ENCODE measurements at places on chromosomes 11 and 22.
A peak's percentile ranks its signal among the peaks of the same experiment; 100 is the strongest.

GRCh38 chr22:22745225-22746060, 101.0 kb downstream of the GGTLC2 start:
- DNase-seq = peak; percentile 40

GRCh38 chr11:64716473-64717267, 6.3 kb downstream of the NRXN2 start:
- no peak for DNase-seq

DNA sequence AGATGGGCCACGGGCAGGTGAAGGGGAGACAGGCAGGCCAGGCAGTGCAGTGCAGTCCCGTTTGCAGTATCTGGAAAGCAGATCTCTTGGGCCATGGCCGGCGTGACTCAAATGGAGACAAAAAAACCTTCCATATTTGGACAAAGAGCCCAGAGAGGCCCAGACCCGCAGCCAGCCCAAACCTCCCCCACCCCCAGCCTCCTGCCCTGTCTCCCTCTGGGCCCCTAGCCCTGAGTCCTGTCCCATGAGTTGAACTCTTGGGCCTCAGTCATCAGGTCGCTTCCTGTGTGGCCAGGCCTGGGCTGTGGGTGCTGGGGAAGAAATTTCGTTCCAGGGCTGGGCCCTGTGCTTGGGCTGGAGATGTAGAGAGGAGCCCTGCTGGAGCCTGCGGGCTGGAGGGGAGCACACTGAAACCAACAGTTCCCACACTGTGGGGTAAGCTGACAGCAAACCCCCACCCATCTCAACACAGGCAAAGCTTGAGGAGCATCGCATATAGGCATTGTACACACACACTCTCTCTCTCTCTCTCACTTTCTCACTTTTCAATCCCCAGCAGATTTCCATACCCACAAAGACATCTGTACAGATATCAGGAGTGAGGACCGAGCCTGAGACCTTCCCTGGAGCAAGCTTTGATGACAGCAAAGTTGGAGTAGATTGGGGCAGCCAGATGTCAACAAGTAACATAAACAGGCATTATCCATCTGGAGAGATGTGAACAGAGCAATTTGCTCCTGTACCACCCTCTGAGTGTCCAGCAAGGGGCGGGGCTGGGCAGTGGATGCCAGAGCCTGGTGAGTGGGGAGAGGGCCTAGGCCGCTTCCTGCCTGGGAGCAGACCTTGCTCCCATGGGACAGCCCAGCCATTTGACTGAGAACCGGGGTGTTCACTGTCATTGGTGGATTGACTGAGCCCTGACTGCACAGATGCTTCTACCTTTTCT, 17.2 kb downstream of the ARHGEF17 start:
- DNase-seq = no peak

GRCh38 chr22:19226428-19226827, 47.9 kb upstream of the SLC25A1 start:
- no peak for DNase-seq

DNA sequence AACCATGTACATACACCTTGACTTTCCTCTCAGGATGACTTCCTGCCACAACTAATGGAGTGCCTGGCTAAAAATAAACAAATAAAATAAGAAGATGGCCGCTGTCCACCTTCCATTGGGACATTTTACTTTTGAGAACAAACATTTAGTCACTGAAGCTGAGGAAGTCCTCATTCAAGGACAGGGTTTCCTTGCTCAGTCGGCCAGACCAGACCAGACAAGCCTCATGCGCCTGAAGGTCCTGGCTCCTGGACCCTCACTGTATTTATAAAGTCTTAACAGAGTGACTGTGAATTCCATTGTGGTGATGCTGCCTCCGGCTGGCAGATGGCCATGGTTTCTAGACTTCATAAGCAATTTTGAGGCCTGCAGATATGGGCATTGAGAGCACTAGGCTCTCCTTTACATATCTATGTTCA, 114.5 kb downstream of the MAML2 start:
- DNase-seq = no peak

- peak; percentile 73 for DNase-seq
Observed at GRCh38 chr22:19970479-19971275, 29.1 kb upstream of the TXNRD2 start.

All from activated CD4-positive, alpha-beta T cell treated with anti-CD3 and anti-CD28 coated beads, Interleukin-2, amount 50 U/mL, for 16 hours (primary cell).